Foreskin fibroblast (primary cell): ENCODE measurements at places on chromosomes 3 and 15.
A peak's percentile ranks its signal among the peaks of the same experiment; 100 is the strongest.

- DNase-seq = no peak
Observed at GRCh38 chr3:139577909-139578308, 38.4 kb upstream of the RBP1 start.

GRCh38 chr15:92151741-92152140 lies 241.9 kb upstream of the ST8SIA2 start:
- DNase-seq = no peak

GRCh38 chr3:33202711-33203457 lies 15.7 kb downstream of the SUSD5 start:
- DNase-seq = no peak

DNA sequence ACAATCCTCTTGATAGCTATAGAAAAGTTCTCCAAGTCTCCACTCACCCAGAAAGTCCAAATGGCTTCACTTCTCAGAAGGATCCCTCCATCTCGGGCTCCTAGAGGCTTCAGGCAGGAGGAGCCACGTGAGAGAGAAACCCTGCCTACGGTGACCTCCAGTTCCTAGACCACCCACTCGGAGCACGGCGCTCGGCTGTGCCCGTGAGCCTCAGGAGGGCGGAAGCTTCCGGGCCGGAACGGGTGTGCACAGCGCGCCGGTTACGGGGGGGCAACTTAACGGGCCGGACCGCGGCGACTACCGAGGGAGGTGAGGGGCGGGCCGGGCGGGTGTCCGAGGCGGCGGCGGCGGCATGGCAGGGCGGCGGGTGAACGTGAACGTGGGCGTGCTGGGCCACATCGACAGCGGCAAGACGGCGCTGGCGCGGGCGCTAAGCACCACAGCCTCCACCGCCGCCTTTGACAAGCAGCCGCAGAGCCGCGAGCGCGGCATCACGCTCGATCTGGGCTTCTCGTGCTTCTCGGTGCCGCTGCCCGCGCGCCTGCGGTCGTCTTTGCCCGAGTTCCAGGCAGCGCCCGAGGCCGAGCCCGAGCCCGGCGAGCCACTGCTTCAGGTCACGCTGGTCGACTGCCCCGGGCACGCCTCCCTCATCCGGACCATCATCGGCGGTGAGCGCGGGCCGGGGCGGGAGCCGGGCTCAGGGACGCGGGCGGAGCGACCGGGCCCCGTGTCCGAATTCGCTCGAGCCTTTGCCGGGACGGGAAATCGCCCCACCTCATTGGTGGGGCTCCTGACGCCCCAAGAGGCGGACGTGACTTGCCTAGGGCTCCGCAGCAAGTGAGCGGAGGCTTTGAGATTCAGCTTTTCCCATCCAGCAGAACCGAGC lies at the start of gene EEFSEC:
EEFSEC (plus strand) TSS at position 326 of the 886 bp plus-strand sequence; CDS start at position 353, 27 bp downstream.
- peak; percentile 92 for DNase-seq

GRCh38 chr15:59814409-59814808 lies 125.3 kb upstream of the BNIP2 start:
- no peak for DNase-seq
